ENCODE measurements at places on chromosomes 5 and 9.

DNA sequence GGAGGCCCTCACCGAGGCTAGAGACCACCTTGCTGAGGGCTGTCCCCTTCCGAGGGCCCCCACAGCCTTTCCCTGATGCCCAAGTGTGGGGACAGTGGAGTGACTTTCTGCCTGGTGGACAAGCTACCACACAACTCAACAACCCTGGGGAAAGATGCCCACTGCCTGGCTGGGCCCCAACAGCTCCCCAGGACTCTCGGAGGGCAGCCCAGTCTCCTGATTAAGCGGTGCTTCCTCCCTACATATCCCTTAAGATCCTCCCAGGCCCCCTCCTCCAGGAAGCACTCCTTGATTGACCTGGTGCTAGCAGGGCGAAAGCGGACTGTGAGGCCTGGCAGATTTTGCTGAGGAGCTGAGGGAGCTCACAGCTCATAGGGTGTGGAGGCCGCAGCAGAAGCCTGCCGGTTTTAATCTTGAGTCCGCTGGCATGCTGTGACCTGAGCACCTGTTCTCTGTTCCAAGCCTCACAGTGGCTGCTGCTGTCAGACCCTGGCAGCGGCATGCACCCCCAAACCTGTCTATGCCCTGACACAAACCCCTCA, 2.2 kb downstream of the NSMF start:
- no peak for DNase-seq

GRCh38 chr9:35757892-35758275, 3.8 kb upstream of the MSMP start:
- DNase-seq, result no peak

DNA sequence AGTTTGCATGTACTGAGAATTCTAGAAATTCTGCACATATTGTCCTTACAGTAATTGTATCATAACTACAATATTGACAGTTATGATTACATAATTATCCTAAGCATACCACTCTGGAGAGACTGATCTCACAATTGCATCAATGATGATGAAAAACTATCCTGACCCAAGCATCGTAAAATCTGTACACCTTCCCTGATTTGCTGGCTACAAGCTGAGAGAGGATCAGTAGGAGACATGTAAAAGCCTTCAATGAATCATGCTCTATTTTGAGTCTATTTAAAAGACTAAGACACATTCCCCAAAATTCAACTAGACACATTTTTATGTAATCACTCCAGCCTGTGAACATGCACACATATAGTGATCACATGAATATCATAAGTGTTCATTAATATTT, 1833.8 kb downstream of the EFNA5 start:
- DNase-seq, result no peak

GRCh38 chr5:180209137-180209581, at the start of gene RASGEF1C:
Gene RASGEF1C (minus strand): TSS chr5:180209211. CDS start chr5:180138052, 71,159 bp downstream.
- DNase-seq, result peak; percentile 85

DNA sequence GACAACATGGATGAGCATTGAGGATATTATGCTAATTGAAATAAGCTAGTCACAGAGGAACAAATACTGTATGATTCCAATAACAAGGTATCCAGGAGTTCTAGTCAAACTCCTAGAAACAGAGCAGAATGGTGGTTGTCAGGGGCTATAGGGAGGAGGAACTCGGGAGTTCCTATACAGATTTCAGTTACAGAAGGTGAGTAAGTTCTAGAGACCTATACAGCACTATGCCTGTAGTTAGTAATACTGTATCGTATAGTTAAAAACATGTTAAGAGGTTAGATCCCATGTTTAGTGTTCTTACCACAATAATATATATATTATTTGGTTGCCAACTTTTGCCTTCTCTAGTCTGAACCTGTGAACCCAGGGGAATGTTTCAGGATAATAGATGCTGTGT, 7.9 kb upstream of the OXCT1 start:
- DNase-seq, result no peak

DNA sequence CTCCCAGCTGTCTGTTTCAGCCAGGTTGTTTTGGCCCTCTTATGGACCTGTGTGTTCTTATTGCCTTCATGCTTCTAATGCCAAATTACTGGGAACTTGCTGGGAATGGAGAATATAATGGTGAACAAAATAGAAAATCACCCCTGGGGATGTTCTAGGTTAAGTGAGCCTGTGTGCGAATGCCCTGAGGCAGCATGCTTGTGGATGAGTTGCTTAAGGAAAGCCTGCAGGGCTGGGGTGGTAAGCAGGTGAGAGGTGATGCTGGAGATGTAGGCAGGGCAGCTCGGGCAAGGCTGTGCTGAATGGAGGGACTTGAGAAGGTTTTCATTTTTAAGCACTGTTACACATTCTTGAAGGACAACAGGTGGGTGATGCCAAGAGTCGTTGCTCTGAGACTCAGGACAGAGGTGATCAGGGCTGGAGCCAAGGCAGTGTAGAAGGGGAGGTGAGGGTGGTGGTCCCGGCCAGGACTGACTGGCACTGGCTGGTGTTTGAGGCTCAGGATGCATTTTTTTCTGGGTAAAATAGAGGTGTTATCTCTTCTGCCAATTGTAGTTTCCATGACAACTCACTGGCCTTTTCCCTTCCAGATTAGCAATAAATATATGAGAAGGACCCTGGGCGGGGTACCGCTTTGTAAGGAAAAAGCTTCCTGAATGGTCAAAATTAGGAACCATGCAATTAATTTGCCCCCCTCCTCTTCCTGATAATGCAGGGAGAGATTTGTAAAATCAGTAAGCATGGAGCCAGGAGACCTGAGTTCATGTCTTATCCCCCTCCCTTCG, 342.8 kb downstream of the ICE1 start:
- DNase-seq, result no peak
